Erythroblast (primary cell): ENCODE measurements at places on chromosomes 5 and 9.

DNA sequence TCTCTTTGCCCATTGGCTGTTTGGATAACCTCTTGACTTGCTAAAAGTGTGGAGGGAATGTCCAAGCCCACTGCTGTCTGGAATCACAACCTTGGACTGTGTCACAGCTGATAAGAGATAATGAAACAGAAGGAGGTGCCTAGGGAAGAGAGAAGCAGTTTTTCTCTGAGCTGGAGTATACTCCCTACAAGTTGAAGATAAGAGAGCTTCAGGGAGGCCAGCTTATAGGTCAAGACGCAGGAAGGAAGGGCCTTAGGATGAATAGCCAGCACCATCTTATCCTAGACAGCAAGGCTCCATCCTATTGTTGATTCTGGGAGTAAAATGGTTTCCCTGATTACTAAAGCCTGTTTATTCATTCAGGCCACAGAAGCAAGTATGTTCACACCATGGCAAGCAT lies 244.7 kb downstream of the NPR3 start:
- no peak for DNase-seq

DNA sequence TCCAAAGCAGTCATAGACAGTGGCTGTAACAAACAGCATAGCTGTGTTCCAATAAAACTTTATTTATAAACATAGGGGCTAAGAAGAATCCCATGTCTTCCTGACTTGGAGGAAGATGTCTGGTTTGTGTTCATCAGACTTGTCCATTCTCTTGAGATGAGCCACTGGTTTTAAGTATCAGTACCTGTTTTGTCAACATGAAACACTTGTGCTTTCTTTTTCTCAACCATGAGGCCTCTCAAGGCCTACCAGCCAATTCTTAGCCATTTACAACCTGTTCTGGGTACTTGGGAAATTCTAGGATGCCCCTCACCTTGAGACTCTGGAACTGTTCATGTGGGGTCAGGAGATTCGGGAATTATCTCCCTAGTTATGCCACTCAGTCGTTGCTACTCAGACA lies 154.3 kb upstream of the PPP1R2B start:
- no peak for DNase-seq

GRCh38 chr9:126366366-126367011 lies 39.9 kb downstream of the MVB12B start:
- DNase-seq, result no peak

DNA sequence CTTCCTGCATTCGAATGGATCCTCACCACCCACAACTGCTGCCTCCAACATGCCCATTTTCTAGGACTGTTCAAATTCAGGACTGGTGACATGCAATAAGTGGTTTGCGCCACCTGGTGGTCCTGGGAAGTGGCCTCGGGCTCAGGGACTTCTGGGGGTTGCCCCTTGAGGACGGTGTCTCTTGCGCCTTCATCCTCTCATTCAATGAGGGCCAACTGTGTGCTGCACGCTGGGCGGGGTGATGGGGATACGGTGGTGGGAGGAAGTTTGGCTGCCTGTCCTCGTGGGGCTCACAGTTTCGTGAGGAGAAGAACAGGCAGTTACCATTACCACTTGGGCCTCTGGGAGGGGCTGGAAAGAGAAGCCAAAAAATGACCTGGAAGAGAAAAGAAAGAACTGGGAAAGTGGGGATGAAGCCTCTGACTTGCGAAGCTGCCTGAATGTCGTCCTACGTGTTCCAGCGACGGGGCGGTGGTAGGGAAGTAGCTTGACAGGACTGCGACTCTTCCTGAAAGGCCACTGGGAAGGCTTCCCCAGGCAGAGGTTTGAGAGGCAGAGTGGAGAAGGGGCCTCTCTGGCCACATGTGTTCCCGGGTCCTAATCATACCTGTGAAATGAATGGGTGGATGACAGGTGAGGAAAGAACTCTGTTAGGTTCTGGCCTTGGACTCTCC lies 49.0 kb downstream of the PSD2 start:
- DNase-seq, result peak; percentile 71

- no peak for DNase-seq
Measured at GRCh38 chr5:6849316-6850105, 136.3 kb downstream of the TENT4A start.

- no peak for DNase-seq
Measured at GRCh38 chr5:92687821-92688722, 892.9 kb downstream of the NR2F1-AS1 start.

DNA sequence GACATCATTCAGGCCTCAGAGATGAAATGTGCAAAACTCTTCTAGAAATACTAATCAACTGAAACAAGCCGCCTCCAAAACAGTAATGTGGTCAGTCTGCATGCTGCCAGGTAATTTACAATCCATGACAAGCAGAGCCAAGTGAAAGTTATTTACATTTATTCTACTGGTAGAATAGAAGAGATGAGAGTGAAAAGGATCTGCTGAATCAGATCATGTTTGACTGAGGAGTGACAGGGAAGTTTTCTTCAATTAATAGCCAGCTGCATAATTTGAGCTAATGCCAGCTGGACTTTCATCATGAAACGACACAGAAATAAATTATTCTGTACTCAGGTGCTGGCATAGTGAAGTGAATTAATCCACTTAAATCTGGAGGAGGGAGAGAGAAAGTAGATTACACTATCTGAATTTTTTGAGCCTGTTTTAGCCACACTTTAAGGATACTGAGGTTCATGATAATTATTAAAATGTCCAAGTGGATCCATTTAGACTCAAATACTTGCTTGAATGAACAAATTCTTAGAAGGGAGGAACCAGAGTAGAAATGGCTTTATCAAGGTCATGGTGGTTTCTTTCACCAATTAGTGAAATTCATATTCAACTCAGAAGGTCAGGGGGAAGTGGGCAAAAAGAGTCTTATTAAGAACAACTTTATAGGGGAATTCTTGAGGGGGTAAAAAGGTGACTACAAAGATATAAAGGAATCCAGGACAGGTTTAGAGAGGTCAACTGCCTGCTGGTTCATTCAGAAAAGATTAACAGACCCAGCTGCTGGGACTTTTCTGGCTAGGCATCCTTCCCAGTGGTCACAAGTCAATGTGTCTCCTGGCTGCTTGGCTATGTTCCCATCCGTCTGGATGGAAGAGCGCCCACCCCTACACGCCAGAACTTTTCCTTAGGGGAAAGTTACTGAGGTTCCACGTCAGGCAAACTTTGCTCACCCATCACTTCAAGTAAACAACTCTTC lies 350.4 kb downstream of the PDE4D start:
- DNase-seq, result no peak

- DNase-seq, result no peak
Measured at GRCh38 chr5:152400846-152401245, 4.2 kb downstream of the NMUR2 start.

- no peak for DNase-seq
Measured at GRCh38 chr5:85320495-85320894, 935.8 kb upstream of the EDIL3 start.
